ENCODE measurements at places on chromosomes 7 and 10.

DNA sequence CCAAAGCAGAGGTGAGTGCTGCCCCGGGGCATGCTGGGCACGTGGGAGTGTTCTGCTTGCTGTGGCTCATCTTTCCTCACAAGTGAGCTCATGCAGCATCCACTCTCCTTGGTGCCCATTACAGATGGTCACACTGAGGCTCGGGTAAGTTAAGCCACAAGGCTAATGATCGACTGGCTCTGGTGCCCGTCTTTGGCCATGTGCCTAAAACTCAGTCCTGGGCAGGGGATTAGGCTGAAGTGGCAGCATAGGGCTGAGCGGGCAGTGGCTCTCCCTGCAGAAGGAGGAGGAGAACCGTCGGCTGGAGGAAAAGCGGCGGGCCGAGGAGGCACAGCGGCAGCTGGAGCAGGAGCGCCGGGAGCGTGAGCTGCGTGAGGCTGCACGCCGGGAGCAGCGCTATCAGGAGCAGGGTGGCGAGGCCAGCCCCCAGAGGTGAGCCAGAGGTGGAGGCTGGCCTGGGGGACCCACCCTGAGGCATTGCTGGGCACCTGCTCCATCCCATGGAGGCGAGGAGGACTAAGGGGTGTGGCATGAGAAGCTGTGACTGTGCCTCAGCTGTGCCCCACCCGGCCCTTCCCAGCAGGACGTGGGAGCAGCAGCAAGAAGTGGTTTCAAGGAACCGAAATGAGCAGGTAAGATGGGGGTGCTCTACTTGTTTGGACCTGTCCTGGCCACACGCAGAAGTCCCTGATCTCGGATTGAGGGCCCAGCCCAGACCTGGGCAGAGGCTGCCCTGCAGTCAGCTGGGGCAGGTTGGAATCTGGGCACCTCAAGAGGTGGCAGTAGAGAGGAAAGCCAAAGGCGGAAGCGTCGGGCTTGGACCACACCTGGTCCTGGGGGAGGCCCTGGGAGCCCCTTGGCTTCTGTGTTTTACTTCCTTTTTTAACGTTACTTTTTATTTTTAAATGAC, 7.3 kb downstream of the PGAM2 start:
- H3K27me3 ChIP-seq = no peaks in the 10 kb centered on the region
- H3K36me3 ChIP-seq = peaks cover 9% of the 10 kb centered on the region
- H3K4me3 ChIP-seq = no peak overlapping the region

DNA sequence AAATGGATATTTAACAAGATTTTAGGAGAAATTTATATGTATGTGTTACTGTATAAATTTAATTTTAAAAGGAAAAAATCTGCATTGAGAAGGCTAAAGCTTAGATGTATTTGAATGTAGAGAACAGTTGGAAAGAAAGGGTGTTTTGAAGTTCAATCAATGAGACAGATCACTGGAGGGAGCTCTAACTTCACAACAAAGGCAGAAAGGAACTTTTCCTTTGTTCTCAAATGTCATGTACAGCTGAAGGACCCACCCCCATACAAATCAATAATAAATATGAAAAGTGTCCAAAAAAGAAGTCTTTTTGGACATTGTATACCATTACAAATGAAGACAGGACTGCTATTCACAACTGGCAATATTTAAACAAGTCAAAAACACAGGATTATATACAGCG, 403.4 kb downstream of the DNAJB9 start:
- no peaks in the 10 kb centered on the region for H3K36me3 ChIP-seq
- H3K27ac ChIP-seq = no peak overlapping the region
- no peaks in the 10 kb centered on the region for H3K27me3 ChIP-seq
- no peaks in the 10 kb centered on the region for H3K4me1 ChIP-seq
- no peak for DNase-seq
- H3K4me3 ChIP-seq = no peak overlapping the region

DNA sequence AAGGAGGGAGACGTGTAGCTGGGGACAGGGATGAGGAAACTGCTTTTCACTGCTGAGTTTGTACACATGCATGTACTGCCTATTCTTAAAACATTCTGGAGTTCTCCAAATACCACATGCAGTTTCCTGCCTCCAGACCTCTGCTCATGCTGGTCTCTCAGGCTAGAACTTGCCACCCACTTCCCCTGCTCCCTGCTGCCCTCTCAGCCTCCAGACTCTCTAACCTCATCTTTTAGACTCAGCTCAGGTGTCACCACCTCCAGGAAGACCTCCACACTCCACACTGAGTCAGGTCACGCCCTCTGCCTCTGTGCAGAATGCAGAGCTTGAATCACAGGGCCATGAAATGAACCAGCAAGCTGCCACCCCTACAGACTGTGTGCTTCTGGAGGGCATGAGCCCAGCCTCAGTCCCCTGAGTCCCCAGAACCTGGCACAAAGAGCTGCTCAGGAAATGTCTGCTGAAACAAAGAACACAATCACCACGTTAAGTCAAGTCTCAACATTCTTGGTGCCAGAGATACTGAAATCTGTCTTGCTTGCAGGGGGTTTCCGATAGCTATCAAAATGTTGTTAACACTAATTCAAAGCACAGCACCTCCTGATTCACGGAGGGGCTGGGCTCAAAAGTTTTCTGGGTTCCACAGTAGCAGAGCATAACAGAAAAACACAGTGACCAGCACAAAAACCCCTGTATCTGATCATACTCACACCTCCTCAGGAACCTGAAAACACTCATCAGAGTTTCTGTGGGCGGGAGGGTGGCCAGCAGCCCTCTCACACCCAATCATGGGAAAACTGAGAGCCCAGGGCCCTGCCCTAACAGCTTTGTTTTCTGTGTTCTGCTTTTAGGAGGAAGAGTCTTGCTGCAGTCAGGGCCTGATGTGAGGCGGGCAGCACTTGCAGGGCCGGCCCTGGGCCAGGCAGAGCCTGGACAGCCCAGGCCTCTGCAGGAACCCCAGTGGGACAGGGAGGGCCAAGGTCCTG, 21.1 kb downstream of the FAM53B start:
- no peak overlapping the region for H3K4me3 ChIP-seq
- DNase-seq = peak; percentile 49
- H3K36me3 ChIP-seq = no peaks in the 10 kb centered on the region
- peaks cover 26% of the 10 kb centered on the region for H3K4me1 ChIP-seq

DNA sequence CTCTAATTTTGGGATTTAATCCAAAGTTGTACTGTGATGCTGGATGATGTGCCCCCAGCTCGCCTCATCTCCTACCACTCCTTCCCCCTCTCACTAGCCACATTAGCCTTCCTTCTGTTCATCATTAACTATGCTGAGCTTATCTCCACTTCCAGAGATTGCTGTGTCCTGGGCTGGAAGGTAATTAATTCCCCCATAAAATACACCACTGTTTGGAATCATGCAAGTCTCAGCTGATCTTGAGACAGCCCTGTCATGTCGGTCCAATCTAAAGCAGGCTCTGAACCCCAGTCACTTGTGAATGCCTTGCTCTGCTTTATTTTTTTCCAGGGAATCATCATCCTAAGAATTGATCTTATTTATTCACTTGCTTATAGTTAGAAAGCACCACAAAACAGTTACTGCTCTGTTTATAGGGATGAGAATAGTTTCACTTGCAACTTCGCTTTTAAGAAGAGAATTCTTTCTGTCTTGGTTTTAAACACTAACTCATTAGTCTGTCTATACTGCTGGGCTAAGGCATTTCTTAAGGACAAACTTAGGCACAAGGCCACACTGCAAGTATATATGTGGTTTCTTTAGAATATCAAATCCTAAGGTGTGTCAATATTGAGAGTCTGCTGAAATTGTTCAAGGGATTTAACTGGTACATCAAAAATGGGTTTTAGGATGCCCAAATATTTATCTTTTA, 341.1 kb upstream of the SEMA3A start:
- no peak overlapping the region for H3K4me3 ChIP-seq
- DNase-seq = no peak
- no peaks in the 10 kb centered on the region for H3K27me3 ChIP-seq
- H3K4me1 ChIP-seq = no peaks in the 10 kb centered on the region
- H3K27ac ChIP-seq = no peak overlapping the region

- H3K4me1 ChIP-seq = no peaks in the 10 kb centered on the region
- no peak for DNase-seq
These were observed 23.3 kb downstream of the TWIST1 start for GRCh38 chr7:19094138-19094537.

DNA sequence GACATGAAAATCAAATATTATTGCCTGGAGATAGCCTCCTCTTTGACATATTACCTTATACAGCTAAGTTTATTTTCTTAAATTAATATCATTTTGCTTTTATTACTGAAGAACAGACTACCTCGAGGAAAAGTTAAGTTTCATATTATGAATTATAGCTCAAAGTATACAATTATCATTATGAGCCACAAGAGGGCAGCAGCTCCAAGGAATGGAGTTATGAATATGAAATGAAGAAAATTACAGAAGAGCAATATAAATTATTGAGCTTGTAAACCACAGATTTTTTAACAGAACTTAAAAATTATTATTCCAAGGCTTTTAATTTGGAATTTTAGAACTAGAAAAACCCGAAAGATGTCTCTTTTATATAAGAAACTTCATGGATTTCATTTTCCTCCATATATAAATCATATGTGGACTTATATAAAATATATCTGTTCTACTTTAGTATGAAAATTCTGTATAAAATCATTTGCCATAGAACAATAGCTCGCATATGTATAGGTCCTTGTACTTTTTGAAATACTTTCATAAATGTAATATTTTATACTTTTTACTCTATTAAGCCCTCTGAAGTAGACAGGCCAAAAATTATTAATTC, 40.1 kb downstream of the IQUB start:
- H3K36me3 ChIP-seq = no peaks in the 10 kb centered on the region
- H3K27me3 ChIP-seq = peaks cover 3% of the 10 kb centered on the region
- H3K4me3 ChIP-seq = no peak overlapping the region
- no peak overlapping the region for H3K27ac ChIP-seq
- DNase-seq = peak; percentile 62

Data from endothelial cell of umbilical vein (primary cell).